Stimulated activated CD8-positive, alpha-beta memory T cell treated with anti-CD3 and anti-CD28 coated beads, Interleukin-7, amount 100 ng/mL, for 1 hour (primary cell): ENCODE measurements at places on chromosomes 12 and 14.

- no peak for DNase-seq
Observed at GRCh38 chr12:114685869-114686268, 1.9 kb upstream of the TBX3 start.

GRCh38 chr14:99733540-99734405, 49.7 kb downstream of the CYP46A1 start:
- DNase-seq: no peak

DNA sequence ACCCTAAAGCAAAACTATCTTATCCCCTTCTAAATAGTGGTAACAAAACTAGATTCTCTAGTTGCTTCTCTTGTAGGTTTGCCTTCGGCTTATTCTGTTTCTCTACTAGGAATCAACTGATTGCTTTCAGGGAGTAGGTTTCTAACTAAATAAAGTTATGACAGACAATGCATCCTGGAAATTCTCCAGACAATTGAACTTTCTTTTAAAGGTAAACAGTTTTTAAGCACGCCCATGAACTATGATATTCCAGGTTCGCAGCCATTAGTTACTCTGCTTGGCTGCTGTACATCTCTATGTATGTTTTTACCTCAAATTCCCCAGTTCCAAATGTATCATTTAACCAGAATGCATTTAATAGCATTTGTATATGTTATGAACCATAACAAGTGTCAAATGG, 23.9 kb downstream of the EIF2S3B start:
- no peak for DNase-seq

DNA sequence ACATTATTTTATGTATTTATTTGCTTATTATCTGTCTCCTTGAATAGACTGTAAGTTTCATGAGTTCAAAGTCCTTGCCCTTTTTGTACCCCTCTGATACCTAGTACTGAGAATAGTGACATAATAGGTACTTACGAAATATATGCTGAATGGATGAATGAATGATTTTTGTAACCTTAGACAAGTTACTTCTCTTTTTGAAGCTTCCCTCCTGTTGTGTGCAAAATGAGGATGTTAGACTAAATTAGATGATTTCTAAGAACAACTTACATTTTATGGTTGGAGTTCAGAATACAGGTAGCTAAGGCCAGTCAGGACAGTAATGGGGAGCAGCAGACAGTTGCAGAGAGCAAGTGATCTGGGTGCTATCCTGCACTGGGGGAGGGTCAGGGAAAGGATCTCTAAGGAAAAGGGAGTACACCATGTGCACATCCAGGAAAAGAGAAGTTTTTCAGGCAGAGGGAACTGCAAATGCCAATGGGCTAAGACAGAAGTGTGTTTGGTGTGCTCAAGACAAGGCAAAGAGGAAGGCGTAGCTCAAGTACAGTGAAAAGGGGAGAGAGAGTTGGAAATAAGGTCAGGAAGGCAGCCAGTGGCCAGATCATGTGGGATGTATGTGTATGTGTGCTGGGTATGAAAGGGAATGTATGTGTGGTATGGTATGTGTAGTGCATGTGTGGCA, 59.4 kb upstream of the AMIGO2 start:
- no peak for DNase-seq
